ENCODE measurements at places on chromosomes 2 and 18.

DNA sequence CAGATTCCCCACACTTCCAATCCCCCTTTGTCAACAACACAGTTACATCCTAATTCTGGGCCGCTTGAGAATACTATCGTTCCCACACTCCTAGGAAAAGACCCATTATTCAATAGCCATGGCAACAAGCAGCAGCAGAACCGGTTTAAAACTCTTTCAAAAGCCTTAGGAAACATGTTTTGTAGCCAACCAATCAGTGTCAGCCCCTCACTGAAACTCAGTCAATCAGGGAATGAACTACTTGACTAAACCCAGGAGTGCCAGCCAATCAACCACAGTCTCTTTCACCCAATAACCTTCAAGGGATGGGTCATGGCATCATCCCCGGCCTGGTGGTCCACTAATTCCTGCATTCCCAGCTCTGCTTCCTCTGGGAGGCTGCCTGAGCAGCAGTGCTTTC is 204.8 kb upstream of the HS6ST1 start:
- DNase-seq, result no peak

GRCh38 chr2:223053484-223054192 is 1.6 kb downstream of the KCNE4 start:
- no peak for DNase-seq

DNA sequence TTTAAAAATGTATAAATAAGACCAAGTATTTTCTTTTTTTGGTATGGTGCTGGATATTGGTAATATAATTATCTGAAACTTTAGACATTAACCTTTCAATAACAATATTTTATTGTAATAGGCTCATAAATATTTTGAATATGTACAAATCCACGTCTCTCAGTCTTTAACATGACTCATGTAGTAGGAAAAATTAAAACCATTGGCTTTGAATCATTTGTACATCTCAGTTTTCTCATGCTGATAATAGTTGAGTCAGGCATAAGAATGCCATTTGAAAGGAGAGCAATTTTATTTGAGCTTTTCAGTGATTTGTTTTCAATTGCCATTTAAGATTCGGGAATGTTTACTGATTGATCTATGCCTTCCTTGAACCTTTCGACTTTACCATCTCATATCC is 364.8 kb downstream of the TGIF1 start:
- no peak for DNase-seq

DNA sequence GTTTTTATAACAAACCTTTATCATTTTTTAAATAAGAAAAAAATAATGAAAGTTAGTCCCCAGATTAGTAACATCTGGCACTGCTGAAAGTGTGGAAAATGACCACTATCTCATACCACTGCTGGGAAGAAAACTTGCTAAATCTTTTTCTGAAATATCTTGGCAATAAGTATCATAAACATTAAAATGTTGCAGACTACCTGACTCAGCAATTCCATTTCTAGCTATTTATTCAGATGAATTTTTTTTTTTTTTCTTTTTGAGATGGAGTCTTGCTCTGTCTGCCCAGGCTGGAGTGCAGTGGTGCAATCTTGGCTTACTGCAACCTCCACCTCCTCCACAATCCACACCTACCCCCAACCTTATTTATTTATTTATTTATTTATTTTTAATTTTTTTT is 35.3 kb upstream of the SOS1 start:
- DNase-seq, result no peak

GRCh38 chr2:129604560-129604959 is 374.9 kb upstream of the RAB6C start:
- no peak for DNase-seq

- no peak for DNase-seq
Measured at GRCh38 chr2:10197697-10198076, 75.1 kb downstream of the RRM2 start.

DNA sequence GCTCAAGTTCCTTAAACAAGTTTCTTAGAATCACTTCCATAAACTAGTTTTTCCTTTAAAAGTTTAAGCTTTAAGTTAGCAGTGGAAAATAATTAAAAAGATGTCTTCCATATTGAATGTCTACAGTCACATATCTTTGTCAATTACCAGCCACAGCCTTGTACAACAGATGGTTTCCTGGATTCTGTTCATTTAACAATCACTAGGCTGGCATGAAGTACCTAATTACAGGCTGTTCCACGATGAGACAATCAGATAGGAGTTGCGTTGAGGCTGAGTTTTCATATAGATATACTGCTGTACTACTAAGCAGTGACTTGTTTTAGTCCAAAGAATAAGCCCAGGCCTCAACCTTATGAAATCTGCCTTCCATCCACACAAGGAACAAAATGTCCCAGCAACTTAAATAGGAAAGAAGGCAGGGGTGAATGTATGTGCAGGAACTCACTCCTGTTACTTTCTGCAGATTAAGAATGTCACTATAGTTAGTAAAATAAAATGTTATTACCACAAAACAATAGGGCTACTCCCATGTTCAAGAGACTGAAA is 131.0 kb downstream of the ZAP70 start:
- DNase-seq, result no peak

DNA sequence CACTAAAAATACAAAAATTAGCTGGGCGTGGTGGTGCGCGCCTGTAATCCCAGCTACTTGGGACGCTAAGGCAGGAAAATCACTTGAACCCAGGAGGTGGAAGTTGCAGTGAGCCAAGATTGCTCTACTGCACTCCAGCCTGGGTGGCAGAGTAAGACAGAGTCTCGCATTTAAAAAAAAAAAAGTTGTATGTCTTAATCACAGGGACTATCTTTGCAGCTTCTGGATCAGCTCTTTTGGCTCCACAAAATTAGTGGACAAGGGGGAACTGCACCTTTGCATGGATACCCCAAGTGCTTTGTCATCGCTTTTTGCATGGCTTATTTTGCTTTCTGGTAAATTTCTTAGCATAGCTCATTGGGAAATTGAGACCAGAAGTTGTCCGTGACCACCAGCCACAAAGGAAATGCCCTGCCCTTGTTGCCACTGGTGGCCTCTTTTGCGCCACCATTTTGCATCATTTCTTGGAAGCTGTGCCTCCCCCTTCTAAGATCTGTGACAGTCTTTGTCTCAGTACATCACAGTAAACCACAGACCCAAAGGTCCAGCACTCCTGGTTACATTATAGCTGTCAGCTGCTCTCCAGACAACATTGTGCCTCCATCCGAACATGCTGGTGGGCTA is 43.9 kb upstream of the PCBP1 start:
- DNase-seq, result no peak

GRCh38 chr2:37105150-37105549 is 20.8 kb downstream of the GPATCH11 start:
- no peak for DNase-seq

- no peak for DNase-seq
Measured at GRCh38 chr2:234479465-234479864, 17.4 kb downstream of the ARL4C start.

GRCh38 chr2:214807653-214808052 is 1.8 kb downstream of the BARD1 start:
- no peak for DNase-seq

- peak; percentile 78 for DNase-seq
Measured at GRCh38 chr18:58183226-58183625, 139.2 kb downstream of the NEDD4L start.

Measured in NCI-H2029 treated with DMSO at 0.1 percent for 48 hours (cell line).